Forelimb muscle (tissue), 1 donor: ENCODE measurements at places on chromosomes 5 and 9.
A peak's percentile ranks its signal among the peaks of the same experiment; 100 is the strongest.

DNA sequence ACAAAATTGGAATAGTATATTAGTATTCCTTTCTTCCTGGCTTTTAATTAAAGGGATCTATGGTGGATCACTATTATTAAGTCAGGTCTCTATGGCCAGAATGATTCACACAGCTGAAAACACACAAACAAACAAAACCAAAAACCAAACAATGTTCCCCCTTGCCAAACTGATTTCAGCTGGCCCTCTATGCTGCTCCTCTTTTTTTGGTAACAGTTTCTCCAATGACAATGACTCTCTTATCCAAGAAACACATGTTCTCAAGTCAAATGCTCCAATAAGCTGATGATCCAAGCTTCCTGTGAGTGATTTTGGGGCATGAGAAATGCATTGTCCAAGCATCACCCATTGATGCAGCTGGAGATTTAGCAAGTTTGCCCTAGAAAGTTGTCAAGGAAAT lies 193.4 kb upstream of the TUT7 start:
- DNase-seq = no peak

DNA sequence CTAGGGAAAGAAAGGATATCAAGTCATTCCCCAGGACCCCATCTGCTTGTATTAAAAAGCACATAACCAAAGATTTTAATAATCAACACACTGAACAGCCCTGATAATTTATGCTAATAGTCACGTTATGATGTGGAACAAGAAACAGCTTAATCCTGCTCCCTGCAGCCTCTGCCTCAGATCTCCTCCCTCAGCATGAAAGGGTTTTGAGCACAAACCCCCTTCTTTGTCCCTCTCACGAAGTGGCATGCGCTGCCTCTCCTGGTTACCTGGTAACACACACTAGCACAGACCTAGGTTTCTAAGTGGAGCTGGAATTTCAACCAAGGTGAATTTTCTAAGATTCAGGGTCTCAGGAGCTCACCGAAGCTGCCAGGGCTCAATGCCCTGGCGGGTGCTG lies 5.1 kb downstream of the IGFBPL1 start:
- DNase-seq = no peak

DNA sequence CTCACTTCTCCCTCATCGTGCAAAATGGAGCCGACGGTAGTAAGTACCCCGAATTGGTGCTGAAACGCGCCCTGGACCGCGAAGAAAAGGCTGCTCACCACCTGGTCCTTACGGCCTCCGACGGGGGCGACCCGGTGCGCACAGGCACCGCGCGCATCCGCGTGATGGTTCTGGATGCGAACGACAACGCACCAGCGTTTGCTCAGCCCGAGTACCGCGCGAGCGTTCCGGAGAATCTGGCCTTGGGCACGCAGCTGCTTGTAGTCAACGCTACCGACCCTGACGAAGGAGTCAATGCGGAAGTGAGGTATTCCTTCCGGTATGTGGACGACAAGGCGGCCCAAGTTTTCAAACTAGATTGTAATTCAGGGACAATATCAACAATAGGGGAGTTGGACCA lies 979 bp downstream of the PCDHGA12 start:
- no peak for DNase-seq

DNA sequence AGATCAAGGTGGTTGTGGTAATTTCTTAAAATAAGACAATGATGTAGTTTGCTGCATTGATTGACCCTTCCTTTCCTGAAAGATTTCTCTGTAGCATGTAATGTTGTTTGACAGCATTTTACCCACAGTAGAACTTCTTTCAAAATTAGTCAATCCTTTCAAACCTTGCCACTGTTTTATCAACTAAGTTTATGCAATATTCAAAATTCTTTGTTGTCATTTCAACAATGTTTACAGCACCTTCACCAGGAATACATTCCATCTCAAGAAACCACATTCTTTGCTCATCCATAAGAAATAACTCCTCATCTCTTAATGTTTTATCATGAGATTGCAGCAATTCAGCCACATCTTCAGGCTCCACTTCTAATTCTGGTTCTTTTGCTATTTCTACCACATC lies 43.8 kb downstream of the NR2F1 start:
- DNase-seq = no peak

- DNase-seq = no peak
Measured at GRCh38 chr9:5321058-5321457, 16.5 kb upstream of the RLN2 start.

GRCh38 chr5:54547711-54548250 lies 30.2 kb downstream of the SNX18 start:
- DNase-seq = no peak

DNA sequence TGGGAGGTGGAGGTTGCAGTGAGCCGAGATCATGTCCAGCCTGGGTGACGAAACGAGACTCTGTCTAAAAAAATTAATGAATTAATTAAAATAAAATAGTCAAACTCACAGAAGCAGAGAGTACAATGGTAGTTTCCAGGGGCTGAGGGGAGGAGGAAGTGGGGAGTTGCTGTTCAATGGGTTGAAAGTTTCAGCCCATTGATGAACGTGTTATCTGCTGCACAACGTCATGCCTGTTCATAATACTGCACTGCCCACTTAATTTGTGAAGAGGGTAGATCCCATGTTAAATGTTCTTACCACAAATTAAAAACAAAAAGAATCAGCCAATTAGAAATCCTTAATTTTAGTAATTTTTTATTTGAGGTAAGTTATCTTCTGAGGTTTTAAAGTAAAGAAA lies 16.4 kb upstream of the RUFY1 start:
- DNase-seq = no peak

- no peak for DNase-seq
Measured at GRCh38 chr9:26131886-26132285, 453.6 kb upstream of the TUSC1 start.

DNA sequence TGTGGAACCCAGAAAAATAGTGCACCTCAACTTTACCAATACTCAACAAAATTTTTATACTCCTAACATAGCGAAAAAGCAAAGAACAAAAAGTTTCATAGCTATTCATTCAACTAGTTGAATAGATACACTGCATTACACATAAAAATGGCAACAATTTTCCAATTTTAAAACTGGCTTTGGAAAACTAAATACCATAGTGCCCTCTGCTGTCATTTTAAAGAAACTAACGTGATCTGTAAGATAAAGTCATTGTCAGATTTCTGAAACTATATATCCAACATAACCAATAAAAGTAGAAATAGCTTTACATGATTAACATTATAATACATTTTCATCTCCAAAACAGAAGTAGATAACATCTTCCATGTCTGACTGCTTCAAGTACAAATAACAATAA lies 31.6 kb downstream of the DTWD2 start:
- DNase-seq = peak; percentile 26

DNA sequence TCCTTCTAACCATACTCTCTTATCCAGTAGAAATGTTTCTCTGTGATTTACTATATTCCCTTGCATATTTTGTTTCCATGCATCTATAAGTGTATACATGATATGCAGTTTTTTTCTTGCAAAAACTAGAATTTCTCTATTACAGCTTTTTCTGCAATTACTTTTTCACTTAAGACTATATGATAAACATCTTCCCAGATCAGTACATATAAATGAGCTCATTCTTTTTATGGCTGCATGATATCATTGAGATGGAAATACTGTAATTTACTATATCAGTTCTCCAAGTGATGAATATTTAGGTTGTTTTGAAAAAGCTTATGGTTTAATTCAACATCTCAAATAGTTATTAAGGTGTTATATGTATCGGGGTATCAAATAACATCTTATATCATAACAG lies 18.1 kb upstream of the ZNF608 start:
- DNase-seq = no peak

DNA sequence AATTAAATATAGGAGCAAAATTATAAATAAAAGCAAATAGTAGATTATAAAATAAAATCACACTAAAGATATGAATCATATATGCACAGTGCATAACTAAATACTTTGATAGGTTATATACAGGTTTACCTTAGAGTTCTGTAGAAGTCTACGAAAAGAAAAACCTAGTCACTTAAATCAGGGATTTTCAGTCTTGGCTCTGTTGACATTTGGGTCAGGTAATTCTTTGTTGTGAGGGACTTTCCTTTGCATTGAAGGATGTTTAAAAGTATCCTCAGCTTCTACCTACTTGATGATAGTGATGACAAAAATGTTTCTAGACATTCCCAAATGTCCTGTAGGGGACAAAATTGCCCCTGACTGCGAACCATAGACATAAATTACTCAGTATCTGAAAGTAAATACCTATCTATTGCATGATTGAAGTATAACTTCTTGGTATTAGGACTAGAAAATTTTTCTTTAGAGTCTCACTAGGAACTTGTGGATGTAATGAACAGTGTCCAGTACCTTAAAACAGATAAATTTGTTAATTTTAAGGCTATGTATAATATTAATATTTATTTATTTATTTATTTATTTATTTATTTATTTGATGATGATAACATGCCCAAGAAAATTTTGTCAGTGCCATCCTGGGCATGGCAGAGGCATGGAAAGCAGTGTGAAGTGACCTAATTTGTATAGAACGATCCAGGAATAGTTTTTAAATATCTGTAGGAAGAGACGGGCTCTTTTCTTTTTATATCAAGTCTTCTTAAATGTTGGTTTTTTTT lies 44.0 kb upstream of the LRRC70 start:
- DNase-seq = no peak

DNA sequence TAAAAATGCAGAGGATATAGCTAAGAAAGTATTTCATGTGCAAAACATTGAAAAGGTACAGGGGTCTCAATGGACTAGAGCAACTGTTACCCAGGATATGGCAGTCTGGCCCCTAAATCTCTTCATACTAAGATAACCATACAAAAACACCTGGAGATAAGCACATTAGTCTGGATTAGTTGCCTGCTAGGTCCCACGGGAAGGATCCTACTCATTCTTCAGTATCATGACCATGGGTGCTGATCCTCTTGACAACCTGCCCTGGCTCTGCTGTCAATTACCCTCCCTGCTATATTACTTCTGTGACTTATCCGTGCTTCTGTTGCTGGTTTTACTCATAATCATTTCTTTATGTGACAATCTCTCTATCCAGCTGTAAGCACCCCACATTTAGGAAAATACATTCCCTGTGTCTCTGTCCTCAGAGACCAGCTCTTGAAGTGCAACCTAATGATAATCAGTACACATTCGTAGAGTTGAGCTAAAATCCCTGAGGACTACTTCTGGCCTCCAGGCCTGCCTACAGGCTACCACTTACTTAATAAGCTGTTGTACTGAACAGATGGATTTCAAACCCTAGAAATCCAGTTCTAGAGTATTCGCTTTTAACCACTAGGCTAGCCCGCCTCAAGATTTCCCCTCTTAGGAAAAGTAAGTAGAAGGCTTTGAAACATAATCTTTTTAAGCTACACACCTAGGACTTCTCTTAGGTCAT lies 190.5 kb upstream of the OR13F1 start:
- DNase-seq = no peak

DNA sequence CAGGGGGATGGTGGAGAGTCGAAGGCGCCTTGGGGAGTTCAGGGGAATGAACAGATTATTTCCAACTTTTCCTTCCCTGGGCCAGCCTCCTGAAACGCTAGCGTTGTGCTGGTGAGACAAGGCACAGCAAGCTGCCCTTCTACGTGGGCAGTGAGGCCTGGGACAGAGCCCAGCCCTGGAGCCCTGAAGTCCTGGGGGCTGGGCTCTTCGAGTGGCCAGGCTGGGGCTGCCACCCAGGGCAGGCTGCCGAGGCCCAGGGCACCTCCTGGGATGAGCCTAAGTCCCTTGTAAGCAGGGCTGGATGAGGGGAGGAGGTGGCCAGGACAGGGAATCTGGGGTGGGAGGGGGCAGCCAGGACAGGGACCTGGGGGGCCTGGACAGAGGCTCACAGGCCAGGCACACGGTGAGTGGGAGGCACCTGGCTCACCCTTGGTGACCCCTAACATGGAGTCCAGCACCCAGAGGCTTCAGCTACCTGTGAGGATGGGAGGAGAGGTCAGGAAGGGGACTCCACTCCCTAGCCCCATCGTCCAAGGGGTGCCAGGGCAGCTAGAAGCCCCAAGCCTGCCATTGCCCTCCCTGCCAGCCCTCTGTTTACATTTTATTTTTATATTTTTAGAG lies 1.3 kb upstream of the LCN12 start:
- DNase-seq = no peak

DNA sequence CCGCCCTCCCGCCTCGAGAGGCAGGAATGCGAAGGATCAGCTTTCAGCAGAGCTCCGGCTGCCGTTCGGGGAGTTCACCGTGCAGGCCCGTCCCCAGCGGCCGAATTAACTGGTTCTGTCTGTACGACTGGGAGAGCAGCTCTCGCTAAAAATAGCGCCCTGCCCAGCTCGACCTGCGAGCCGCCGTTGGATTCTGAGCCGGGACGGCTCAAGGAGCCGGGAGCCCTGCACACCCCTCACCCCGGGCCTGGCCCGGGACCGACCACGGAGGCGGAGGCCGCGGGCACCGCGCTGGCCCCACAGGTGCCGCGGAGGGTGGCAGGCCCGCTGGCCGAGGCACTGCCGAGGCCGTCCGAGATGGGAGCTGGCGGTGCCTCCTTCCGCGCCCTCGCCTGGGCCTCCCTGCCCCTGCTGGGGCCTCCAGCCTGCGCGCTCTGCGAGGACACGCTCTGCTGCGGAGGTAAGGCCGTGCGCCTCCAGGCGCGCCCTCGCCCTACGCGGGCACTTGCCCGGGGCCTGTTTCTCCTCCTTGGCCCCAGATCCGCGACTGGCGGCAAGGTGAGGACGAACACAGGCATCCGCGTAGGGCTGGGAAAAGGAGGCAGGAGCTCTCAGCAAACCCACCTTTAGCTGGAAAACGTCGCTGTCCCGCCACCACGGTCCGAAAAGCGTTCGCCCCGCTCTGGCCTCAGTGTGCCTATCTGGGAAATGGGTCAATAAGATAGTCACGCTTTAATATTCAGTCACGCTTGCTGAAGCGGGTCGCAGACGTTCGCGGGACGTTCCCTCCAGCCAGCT lies 53.1 kb upstream of the DAB2IP start:
- no peak for DNase-seq

DNA sequence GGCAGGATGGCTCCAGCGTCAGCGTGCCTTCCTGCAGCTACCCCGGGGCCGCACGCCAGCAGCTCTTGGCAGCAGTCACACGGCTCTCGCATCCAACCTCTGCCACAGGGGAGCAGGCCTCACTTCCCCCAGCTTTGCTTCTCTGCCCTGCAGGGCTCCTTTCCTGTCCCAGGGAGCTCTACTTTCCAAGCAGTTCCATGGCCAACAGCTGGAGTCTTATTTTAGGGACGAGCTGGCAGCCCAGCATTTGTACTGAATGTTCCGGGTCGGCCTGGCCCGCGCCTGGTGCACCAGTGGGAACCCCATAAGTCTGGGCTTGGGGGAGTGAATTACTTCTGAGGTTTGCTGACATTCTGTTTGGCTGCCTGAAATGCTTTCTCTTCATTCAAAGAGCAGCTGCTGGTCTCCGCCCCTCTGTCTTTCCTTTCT lies 34.6 kb downstream of the GADD45G start:
- DNase-seq = no peak

DNA sequence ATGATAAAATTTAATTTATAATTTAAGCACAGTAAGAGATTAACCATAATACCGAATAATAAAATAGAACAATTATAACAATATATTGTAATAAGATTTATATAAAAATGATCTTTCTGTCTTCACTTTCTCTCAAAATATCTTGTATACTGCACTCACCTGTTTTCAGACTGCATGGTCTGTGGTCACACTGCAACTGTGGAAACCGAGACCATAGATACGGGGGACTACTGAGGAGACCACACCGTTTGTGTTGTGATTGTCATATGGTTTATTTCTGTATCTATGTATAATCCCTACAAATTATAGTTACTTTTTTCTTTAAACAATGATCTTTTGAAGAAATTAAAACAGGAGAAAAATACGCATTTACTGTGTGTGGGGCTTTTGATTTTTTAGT lies 78.8 kb upstream of the TNFAIP8 start:
- DNase-seq = no peak
